ENCODE measurements at places on chromosomes 16 and 17. TPM values are rescaled to one million over a fixed set of nuclear protein-coding genes. Genes with fewer than 3 reads are reported as not detected.

The CCL3 gene
- 22.4 TPM for total RNA-seq

The FZD2 gene
- total RNA-seq = 4.1 TPM

The TBC1D3H gene
- total RNA-seq = not detected

The SLC52A1 gene
- total RNA-seq = 0.42 TPM

The TMEM100 gene
- total RNA-seq = 4.3 TPM

The CACNB1 gene
- 6.4 TPM for total RNA-seq

The STAT5A gene
- 81.5 TPM for total RNA-seq
